Heart right ventricle (tissue), 16 donors: ENCODE measurements at places on chromosomes 2 and 18. TPM values are rescaled to one million over a fixed set of nuclear protein-coding genes. Genes with fewer than 3 reads are reported as not detected.

DNA sequence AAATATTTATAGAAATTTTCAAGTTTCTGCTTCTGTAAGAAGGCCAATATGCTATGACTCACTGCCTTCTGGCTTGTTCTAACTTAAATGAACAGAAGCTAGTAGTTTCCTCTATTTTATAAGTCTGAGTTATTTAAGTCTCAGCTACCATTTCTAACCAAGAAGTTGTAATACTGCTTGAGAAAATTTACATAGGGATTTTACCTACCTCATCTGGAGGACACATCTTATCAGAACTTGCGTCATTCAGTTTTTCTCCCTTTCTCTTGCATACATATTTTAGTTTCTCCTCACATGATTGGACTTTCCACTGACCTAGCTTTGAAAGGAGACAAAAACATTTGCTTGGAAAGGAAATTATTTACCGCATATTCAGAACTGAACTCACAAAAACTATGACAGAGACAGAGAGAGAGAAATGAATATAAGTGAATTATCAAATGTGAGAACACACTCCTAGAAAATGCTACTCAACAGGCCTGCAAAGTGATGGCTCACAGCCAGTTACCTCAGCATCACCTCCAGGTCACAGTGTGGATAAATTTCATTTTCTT lies 81.1 kb upstream of the CD302 start:
- DNase-seq = no peak

- no peak for DNase-seq
These were observed 107.9 kb downstream of the PTGR3 start for GRCh38 chr18:75100832-75101630.

GRCh38 chr2:62320657-62321357 lies 124.9 kb downstream of the B3GNT2 start:
- DNase-seq = no peak

DNA sequence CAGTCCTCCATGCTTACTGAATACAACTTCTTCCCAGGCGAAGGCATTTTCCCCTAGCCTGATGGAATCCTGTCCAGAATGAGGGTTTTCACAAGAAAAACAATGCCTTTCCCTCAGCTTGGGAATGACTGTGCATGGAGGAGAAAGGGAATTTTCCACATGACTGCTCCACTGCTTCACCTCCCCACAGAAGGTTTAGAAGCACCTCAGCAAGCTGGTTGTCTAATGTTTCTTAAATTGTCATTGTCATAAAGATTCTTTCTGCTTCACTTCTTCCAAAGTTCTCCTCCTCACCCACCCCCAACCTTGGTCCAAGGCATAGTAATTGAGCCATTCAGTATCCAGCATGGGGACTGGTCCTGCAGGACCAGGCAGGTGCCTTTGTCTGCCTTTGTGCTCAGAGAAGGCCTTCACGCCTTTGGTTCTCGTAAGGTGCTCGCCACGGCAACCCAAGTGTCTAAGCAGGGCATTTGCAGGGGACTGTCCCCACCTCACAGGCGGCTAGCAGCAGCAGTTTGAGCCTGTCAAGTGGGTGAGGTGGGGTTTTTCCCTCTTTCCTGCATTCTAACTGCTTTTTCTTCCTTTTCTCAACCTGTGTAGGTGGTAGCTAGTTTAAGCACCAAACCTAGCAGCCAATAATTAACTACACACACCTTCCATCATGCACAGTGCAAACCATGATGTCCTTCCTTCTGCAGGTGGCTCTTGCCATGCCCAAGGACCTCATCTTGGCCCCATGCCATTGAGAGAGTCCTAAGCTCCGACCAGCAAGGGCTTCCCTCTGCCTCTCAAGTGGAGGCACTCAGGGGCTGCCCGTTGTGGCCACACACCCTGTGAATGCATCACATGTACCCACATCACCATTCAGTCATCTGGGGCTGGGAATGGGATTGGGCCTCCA lies 65.7 kb upstream of the BCL2L11 start:
- DNase-seq = no peak

GRCh38 chr2:70510313-70510712 lies 43.3 kb downstream of the TGFA start:
- no peak for DNase-seq

DNA sequence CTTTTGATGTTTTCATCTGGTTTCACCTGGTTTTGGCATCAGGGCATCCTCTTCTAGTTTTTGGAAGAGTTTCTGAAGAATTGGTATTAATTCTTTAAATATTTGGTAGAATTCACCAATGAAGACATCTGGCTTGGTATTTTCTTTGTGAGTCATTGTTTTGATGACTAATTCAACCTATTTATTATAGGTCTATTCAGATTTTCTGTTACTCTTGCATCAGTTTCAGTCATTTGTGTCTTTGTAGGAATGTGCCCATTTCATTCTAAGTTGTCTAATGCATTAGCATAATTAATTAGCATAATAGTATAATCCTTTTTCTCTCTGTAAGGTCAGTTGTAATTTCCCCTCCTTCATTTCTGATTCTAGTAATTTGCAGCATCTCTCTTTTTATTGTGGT lies 8.0 kb downstream of the GNLY start:
- no peak for DNase-seq

DNA sequence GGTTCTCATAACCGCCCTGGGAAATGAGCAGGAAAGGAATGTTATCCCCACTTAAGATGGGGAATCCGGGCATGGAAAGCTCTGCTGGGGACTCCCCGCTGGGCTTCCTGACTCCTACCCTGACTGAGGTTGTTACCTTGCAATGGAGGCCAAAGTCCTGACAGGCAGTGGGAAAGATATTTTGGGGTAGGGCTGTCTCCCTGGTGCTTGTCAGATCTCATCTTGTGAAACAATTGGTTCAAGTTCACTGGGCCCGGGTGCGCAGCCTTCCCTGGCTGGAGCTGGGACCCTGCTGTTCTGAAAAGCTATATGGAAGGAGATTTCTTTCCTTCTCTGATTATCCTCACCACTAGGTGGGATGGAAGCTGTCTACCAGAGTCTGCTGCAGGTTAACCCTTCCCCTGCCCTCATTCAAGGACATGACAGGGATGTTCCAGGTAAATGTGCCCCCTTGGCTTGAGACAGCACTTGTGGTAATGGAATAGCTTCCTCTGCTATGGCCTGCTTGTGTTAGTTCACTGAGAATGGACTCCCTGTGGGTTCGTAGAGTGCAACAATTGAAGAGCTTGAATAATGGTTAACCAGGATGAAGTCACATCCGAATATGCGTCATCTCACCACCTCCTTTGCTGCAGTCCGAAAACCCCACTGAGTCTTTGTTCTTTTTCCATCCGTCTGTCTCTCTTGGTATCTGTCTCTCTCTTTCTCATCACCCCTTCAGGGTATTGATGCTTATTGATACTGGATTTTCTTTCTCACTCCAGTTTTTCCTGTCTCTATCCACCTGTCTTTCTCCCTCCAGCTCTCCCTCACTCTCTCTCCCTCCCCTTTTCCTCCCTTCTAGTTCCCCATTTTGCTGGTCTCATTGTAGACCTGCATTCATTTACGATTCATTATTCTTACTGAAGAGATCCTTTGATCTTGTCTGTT lies 67.8 kb upstream of the EPAS1 start:
- DNase-seq = no peak

DNA sequence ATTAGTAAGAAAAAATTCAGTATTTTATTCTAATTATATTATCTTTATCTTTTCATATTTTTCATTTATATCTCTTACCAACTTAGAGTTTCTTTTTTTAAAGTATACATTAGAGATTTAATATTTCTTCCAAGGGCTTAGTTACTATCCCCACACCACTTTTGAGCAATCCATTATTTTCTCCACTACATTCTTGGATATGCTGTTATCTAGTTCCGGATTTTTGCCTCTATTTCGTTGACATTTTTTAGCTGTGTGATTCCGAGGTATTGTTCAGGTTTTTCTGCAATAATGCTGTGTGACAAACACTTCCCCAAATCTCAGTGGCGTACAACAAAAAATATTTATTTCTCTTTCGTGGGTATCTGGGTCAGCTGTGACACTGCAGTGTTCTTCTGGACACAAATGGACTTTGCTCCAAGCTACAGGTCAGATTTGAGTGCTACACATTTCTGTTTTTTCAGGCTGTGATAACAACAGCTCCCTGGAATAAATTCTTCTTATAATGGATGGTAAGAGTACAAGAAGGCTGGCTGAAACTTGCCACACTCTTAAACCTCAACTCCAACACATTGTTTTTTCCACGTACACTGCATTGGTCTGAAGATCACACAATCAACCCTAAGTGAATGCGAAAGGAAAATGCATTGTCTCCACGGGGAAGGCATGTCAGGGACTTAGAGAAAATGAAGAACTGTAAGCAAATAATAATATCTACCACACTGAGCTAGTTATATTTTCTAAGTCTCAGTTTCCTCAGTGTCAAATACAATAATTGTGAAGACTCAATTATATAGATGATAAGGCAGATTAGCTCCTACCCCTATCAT lies 50.9 kb upstream of the PSMD14 start:
- no peak for DNase-seq

DNA sequence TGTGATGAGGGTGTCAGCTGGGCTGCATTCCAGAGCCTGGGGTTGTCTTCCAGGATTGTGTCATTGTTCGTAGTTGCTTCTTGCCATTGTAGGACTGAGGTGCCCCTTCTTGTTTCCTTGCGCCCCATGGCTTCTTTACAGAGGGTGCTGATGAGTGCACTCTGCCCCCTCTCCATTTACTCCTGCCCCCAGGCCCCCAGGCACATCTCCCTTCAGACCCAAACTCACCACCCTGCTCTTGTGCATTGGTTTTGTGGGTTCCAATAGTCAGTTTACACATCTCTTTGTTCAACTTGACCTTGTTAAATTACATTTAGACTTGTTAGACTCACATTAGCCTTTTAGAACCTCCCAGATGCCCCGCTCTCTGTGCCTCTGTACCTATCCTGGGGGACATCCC lies 33.1 kb downstream of the HJURP start:
- DNase-seq = no peak

- no peak for DNase-seq
These were observed 1.9 kb downstream of the PIEZO2 start for GRCh38 chr18:11147371-11147951.

DNA sequence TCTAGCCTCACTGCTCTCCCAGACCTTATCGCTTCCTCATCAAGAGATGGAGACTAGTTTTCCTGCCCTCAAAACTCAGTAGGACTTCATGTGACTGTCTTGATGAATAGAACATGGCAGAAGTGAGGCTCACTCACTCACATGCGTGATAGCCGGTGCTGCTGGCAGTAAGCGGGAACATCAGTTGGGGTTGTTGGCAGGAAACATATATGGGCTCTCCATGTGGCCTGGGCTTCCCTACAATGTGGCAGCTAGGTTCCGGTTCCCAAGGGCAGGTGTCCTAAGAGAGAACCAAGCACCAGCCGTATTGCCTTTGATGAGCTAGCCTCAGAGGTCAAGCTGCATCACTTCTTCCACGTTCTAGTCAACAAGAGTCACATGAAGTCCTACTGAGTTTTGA lies 15.2 kb upstream of the FAHD2A start:
- DNase-seq = no peak

- no peak for DNase-seq
These were observed 61.5 kb downstream of the AGAP1 start for GRCh38 chr2:235555371-235555770.

DNA sequence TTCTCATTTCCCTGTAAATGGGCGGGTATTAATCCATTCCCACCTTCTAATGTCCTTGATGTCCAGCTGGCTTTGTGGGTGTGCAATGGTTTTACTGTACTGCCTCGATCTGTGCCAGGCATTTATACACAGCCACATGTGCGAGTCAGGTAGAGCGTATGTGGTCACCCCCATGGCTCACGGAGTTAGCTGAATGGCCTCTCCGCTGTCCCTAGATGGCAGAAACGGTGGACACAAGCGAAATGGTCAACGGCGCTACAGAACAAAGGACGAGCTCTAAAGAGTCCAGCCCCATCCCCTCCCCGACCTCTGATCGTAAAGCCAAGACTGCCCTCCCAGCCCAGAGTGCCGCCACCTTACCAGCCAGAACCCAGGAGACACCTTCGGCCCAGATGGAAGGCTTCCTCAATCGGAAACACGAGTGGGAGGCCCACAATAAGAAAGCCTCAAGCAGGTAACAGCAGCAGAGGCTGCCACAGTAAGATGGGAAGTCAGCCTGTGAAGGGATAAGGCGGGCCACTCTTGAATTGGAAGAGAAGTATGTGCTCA lies 59.1 kb upstream of the EML6 start:
- no peak for DNase-seq

GRCh38 chr18:52310651-52311050 lies 29.3 kb upstream of the DCC start:
- DNase-seq = no peak

GRCh38 chr2:181170256-181170655 lies 189.9 kb downstream of the UBE2E3 start:
- DNase-seq = no peak

DNA sequence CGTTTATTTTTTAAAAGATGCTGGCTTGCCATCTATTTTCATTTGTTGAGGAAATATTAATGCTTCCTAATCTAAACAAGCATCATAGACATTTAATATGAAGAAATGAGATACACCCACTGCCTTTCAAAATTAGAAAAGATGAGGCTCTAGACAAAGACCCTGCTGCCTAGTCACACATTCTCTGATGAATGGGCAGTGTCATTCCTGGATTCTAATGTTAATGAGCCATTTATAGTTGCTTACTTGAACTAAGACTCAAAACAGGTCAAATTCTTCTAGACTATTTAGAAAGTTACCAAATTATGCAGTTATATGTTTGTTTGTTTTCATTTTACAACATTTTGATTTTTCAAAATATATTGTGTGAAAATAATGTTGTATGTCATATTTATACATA lies 237.6 kb downstream of the CDH7 start:
- DNase-seq = no peak

DNA sequence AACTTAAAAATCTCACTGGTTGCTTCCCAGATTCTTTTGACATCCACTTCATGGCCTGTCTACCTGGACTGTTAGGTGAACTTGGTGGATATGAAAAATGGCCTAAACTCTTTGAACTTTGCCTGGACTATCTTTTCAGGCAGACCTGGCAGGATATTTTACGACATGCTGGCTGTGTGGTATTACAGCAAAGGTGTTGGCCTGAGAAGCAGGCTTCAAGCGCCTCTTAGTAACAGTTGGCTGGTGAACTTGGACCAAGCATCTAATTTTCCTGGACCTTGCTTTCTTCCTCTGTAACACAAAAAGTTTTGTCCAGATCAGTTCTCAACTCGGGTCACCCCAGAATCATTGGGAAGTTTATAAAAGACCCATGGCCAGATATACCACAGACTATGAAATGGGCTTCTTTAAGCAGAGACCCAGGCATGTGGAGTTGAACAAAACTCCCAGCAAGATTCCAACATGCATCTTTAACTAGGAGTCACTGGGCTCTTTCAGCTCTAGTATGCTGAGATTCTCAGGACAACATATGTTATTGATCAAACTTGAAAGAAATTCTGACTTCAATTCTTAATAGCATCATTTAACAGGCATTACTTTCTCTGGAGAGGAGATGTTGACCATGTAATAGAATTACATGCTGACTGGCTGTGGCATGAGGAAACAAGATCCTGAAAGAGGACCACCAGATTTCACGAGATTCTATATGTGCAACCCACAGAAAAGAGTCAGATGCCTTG lies 4.4 kb downstream of the LYPD1 start:
- no peak for DNase-seq

GPR155 gene
- 11.6 TPM for total RNA-seq

CREG2 gene
- total RNA-seq = not detected

KCNG3 gene
- not detected for total RNA-seq

MEIS1 gene
- 35.7 TPM for total RNA-seq

MC4R gene
- not detected for total RNA-seq
